ENCODE measurements at places on chromosomes 16 and 17.

DNA sequence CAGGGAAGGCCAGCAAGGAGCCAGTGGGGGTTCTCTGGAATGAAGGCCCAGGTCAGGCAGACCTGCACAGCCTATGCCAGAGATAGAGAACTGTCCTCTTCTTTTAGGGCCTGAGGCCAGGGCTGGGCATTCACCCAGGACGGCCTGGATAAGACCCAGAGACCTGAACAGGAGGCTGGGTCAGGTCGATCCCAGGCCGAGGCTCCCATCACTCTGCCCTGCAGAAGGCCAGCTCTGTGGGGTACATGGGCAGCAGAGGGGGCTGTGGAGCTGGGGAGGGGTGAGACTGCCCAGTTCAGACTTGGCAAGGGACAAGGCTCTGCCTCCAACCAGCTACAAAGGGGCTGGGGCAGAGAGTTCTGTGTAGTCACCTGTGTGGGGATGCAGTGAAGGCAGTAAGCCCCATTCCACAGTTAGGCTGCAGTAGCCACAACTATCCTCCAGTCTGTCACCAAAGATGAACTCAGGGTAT lies 14.6 kb downstream of the HSD11B2 start:
- no peak for DNase-seq

GRCh38 chr16:11164482-11165270 lies 91.3 kb downstream of the SOCS1 start:
- DNase-seq = no peak

GRCh38 chr16:11310997-11311561 lies 29.9 kb upstream of the PRM1 start:
- no peak for DNase-seq

- DNase-seq = peak; percentile 48
These were observed 5.6 kb downstream of the SF3B3 start for GRCh38 chr16:70529051-70529777.

DNA sequence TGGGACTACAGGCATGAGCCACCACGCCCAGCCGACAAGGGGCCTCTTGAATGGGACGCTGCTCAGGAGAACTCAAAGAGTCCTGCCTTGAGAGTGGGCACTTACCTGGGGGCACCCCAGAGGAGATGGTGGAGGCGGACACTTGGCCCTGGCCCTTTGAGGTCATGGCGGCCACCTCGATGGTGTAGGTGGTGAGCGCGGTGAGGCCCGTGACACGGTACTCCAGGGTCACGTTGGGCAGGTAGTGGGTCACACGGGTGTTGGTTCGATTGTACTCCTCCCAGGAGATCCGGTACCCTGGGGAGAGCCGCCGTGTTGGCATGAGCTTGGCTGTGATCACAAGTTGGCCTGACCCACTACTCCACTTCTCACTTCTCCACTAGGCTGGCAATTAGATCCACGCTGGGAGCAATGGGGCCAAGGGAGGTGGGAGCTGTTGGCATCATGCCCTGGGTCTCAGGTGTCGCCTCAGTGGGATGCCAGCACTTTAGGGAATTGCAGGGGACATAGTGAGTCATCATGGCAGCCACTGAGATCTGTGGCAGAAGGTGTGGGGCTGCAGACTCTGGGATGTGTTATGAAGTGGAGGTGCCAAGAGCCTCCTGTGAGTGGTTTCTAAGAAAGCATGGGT lies 89.2 kb upstream of the CDC42EP4 start:
- DNase-seq = no peak

Data from renal cortical epithelial cell (primary cell).